H1 (cell line): ENCODE measurements at places on chromosomes 5 and 9.

GRCh38 chr5:53469946-53470687 is 10.3 kb upstream of the FST start:
- DNase-seq: no peak

GRCh38 chr9:123725389-123725788 is 204.5 kb downstream of the DENND1A start:
- DNase-seq: no peak

DNA sequence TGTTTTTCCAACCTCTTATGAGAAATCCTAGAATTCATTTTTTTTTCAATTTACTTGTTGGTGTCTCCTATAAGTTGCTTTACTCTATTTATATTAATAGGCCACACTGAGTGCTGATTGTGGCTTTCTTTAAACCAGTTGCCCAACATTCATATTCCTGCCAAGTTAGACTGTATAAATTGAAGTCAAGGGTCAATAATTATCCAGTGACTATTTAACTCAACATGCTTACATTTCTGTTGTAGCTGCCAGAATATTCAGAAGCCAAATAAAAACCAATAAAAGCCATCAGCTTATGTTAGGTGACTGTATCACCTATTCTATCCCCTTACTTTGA is 169.0 kb downstream of the PTPRD start:
- no peak for DNase-seq

DNA sequence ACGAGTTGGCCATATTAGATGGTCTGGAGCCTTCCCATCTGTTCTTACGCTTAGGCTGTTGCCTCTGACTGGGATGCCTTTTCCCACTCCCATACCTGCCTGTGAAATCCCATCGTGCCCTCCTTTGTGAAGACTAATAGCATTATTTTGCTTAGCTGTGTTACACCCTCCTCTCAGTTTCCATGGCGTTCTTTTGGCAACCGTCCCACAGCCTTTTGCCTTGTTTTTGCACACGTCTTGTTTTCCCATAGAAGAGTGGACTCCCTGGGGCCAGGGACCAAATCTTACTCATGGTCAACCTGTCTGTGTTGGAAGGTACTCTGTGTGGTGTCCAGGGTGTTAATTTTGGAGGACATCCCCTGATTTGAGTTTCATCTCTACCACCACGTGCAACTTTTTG is 242.1 kb downstream of the HSPA4 start:
- no peak for DNase-seq

GRCh38 chr5:139869042-139869790 is 73.6 kb downstream of the PSD2 start:
- DNase-seq: no peak

DNA sequence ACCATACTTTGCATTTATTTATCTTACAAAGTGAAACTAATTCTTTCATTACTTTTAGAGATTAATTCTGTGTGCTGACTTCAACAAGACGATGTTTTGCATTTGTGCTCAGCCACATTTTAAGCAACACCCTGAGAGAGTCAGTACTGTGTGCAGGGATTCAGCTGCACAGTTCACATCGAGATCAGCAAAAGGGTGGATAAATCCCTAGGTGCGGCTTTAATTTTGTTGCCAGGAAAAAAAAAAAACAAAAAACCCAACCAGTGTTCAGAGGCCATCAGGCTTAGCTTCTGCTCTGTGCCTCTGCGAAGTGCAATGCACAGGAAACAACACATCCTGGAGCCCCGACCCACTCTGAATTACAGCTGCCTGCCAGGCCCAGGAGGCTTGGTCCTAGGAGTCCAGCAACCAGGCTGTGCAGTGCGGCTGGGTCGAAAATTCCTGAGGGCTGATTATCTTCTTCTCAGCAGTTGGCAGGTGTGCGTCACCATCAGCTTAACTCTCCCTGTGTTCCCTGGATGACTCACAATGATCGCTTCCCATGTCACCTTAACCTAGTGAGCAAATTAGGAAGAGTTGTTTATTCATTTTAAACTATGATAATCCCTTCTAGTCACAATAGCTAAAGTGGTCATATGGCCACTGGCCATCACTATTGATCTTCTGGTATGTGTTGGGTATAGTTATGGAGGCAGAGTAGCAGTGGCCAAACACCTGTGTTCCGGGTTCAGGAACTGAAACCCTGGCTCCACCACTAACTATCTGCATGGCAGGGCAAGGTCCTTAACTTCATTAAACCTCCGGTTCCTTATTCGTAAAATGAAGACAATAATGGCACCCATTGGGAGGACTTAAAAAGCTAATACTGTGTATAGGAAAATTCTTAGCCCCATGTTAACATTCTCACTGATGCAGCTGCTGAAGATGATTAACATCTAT is 31.2 kb upstream of the NDUFB6 start:
- no peak for DNase-seq

DNA sequence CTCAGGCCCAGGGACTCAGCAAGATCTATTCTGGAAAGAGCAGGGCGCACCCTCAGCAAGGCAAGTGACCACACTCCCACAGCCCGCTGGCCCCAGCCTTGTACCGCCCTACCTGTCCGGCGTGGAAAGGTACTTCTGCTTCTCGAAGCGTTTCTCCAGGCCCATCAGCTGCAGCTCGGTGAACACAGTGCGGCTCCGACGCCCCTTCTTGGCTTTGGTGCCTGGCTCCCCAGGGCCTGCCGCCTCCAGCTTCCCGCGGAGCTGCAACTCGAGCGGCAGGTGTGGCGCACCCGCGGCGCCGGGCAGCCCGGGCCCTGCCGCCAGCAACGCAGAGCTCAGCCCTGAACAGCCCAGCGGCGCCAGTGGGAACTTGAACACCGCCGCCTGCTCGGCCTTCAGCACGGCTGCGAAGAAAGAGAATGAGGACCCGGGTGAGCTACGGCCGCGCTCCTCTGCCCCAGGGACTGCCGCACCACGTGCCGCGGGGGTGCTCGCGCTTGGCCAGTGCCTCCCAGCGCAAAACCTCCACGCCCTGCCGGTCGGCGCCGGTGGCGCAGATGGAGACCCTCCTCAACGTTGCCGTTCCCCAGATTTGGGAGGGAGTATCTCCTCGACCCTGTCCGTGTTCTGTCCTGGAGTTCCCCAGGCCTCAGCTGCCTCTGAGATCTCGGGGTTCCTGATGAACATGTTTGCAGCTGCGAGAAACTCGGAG is 2.2 kb downstream of the BARX1 start:
- DNase-seq: no peak

- no peak for DNase-seq
Measured at GRCh38 chr9:77731008-77731698, 83.0 kb upstream of the GNA14 start.

- no peak for DNase-seq
Measured at GRCh38 chr5:135119481-135119880, 85.5 kb upstream of the PITX1 start.

GRCh38 chr9:98964911-98965336 is 21.2 kb downstream of the COL15A1 start:
- DNase-seq: no peak

GRCh38 chr9:15909297-15909696 is 356.5 kb downstream of the CCDC171 start:
- DNase-seq: no peak

DNA sequence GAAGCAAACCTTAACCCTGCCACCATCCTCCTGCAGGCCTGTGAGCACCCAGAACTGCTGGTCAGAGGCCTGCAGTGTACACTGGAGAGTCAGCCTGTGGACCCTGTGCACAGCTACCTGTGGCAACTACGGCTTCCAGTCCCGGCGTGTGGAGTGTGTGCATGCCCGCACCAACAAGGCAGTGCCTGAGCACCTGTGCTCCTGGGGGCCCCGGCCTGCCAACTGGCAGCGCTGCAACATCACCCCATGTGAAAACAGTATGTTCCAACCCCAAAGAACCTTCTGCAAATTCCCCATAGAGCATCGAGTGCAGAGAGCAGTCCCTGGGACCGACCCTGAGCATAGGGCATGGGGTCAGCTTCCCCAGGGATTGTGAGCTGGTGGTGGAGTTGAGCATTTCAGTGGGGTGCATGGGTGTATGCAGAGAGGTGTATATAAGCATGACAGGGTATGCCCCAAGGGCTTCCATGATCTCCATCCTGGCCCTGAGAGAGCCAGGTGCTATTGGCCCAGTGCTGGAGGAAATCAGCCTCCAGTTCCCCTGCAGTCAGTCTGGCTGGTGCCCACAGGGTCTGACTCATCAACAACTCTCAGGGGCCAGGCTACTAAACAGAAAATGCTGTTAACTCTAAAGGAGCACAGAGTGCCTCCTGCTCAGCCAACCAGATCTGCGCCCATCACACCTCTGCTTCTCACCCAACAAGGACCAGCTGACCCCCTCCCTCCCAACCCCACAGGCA is 126.2 kb downstream of the SAXO1 start:
- DNase-seq: no peak

DNA sequence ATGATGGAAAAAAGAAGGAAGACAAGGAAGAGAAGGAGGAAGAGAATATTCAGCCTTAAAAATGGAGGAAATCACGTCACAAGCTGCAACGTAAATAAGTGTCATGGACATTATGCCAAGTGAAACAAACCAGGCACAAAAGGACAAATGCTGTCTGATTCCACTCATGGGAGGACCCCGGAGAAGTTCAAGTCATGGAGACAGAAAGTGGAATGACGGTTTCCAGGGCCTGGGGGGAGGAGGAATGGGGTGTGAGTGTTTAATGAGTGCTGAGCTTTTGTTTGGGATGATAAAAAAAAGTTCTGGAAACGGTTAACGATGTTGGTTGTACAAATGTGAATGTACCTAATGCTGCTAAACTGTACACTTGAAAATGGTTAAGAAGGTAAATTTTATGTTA is 439.5 kb downstream of the GADD45G start:
- DNase-seq: no peak

- no peak for DNase-seq
Measured at GRCh38 chr5:38925154-38925925, 79.5 kb downstream of the OSMR start.

- DNase-seq: no peak
Measured at GRCh38 chr5:131194725-131195124, 24.0 kb downstream of the LYRM7 start.

DNA sequence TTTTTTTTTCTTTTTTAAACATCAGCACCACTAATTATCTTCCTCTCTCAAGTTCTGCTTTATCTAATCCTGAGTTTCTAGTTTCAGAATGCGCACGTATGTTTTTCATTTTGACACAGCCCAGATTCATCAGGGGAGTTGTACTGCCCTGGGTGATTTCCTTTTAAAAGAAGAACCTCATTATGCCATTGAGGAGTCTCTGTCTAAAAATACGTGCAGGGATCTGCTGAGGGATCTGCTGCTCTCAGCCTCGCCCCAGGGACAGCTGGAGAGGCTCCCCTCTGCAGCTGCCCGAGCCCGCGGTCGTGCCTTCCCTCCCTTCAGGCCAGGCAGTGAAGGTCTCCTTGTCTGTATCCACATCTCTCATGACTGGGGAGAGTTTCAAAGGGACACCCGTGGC is 273.1 kb downstream of the ARHGEF28 start:
- no peak for DNase-seq

GRCh38 chr9:36503172-36504088 is 69.3 kb upstream of the MELK start:
- DNase-seq: no peak

GRCh38 chr9:97059626-97060025 is 20.7 kb upstream of the CTSV start:
- no peak for DNase-seq

GRCh38 chr9:122087406-122088200 is 5.5 kb downstream of the TTLL11 start:
- DNase-seq: no peak

- no peak for DNase-seq
Measured at GRCh38 chr9:126122901-126123616, 203.6 kb upstream of the MVB12B start.

DNA sequence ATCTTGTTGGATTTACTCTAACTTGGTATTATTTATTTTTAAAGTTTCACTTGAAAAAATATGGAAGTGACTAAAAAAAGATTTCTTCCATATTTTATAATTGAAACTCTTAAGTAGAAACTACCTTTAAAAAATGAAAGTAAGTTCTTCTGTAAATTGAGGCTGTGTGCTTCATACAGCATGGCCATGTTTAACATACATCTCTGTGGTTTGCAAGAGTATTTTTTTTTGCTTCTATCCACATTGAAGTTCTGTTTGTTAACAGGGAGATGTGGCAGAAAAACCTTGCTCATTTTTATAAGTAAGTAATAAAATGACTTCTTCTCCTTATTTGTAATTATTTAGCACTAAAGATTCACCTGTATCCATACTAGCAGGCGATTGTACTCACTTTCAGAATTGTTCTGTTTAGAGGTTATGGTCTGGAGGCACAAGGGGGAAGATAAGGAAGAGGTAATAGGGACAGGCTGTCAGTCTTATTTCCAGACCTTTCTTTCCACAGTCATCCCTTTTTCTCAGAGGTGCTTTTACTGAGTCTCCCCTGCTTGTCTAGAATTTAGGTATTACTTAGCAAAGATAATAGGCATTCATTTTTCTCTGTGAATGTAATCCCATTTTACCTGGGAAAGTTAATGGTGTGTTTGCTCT is 16.0 kb downstream of the FYB1 start:
- no peak for DNase-seq

GRCh38 chr9:75239176-75239575 is 150.9 kb downstream of the OSTF1 start:
- DNase-seq: no peak

GRCh38 chr5:38494175-38494574 is 62.3 kb downstream of the LIFR start:
- DNase-seq: no peak

DNA sequence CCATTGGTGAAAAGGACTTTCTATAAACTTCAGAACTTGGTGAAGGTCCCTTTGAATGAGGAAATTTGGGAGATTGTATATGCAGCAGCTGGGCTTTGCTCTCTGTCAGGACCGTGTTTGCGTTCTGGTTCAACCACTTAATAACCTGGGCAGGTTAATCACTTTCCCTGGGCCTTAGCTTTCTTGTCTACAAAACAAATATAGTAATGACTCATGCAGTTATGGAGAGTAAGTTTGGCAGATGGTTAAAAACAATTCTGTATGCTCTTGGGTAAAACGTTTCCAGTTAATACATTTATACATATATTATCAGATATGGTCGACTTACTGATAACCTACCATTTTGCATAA is 197.0 kb downstream of the ARHGEF28 start:
- DNase-seq: no peak

GRCh38 chr5:136005476-136005875 is 23.3 kb upstream of the TGFBI start:
- no peak for DNase-seq
